ENCODE measurements at places on chromosomes 4 and X. TPM values are rescaled to one million over a fixed set of nuclear protein-coding genes. Genes with fewer than 3 reads are reported as not detected.
A peak's percentile ranks its signal among the peaks of the same experiment; 100 is the strongest.

GPR143 gene
- total RNA-seq = 11.7 TPM

- no peaks in the 10 kb centered on the region for H3K36me3 ChIP-seq
- no peaks in the 10 kb centered on the region for H3K27me3 ChIP-seq
- H3K4me3 ChIP-seq = no peak overlapping the region
- H3K27ac ChIP-seq = no peak overlapping the region
- H3K4me1 ChIP-seq = no peaks in the 10 kb centered on the region
These were observed 228.1 kb downstream of the ADAMTS3 start for GRCh38 chr4:72340803-72341431.

GRCh38 chr4:114563536-114564315 lies 34.9 kb upstream of the UGT8 start:
- H3K36me3 ChIP-seq = peaks cover 33% of the 10 kb centered on the region
- no peak for DNase-seq
- no peak overlapping the region for H3K4me3 ChIP-seq
- H3K4me1 ChIP-seq = peaks cover 41% of the 10 kb centered on the region
- peak overlapping the region; percentile 18 for H3K27ac ChIP-seq

DNA sequence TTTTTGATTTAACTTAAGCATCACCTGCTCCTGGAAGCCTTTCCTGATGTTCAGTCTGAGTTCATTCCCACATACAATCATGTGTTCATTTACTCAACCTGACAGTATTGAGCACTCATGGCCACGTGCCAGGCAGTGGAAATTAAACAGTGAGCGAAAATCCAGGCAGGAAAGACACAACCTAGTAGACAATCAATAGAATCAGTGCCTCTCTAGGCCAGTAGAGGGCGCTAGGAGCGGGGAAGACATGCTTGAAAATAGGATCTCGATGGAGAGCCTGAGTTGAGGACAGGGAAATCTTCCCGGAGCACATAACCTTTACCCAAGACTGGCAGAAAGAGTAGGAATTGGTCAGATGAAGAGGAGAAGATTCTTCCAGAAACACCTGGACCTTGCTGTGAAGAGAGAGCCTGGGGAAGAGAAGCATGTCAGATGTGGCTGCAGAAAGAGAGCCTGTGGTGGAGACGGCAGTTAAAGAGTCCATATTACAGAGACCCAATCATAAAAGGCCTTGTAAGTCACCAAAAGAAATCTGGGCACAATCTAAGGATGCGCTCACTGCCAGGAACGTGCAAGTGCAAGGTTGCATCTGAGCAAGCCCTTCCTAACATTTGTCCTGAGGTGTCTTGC lies 103.5 kb downstream of the LDB2 start:
- peaks cover 12% of the 10 kb centered on the region for H3K36me3 ChIP-seq
- DNase-seq = peak; percentile 84
- no peaks in the 10 kb centered on the region for H3K27me3 ChIP-seq
- peaks cover 61% of the 10 kb centered on the region for H3K4me1 ChIP-seq

DNA sequence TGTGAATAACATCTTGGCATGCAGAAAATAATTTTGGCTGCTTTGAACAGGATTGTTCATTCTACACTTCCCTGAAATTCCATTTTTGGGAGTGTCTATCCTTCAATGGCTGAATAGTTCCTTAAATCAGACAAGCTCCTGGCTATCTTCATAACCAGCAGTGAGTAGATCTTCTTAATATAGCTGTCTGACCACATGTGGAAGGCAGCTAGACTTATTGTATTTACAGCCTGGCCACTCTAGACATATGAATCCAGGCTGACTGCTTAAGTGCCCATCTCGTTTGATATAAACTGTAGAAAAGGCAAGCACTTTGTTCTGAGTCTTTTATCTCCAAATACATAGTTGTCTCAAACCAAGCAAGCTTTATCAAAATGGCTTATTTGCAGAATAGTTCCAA lies 40.0 kb downstream of the PWWP3B start:
- H3K36me3 ChIP-seq = peaks cover 10% of the 10 kb centered on the region
- H3K27ac ChIP-seq = no peak overlapping the region
- no peak overlapping the region for H3K4me3 ChIP-seq
- DNase-seq = no peak
- H3K27me3 ChIP-seq = no peaks in the 10 kb centered on the region

All from WTC11 (cell line).